ENCODE measurements at places on chromosomes 12 and 14.
A peak's percentile ranks its signal among the peaks of the same experiment; 100 is the strongest.

DNA sequence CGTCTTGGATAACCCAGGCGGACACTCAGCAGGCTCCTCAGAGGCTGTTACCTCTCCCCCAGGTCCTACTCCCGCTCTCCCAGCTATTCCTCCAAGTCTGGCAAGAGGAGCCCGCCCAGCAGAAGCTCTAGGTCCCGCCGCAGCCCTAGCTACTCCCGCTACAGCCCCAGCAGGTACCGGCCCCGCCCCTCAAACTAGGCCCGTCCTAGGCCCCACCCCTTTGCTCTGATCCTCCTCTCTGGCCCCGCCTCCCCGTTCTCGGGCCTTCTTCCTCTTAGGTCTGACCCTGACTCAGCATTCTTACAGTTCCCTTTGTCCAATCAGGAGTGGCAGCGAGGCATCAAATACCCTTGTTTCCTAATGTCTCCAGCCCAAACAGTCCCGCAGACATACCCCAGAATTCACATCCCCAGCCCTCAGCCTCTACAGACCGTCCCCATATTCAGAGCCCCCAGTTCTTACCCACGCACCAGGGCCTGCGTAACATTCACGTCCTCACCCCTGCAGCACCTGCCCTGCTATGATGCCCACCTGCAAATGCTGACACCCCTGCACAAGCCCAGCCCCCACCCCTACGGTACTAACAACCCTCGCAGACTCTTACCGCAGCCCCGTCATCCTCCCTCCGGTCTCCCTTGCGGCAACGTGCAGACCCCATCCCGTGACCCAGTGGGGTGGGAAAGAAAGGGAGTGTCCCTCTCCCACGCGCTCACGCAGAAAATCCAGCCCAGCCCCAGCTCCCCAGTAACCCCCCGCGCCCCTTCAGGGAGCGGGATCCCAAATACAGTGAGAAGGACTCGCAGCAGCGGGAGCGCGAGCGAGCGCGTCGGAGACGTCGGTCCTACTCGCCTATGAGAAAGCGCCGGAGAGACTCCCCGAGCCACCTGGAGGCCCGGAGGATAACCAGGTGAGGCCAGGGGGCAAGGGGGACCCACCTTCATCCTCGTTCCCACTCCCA lies 25.0 kb upstream of the HSPB8 start:
- peak; percentile 97 for DNase-seq

DNA sequence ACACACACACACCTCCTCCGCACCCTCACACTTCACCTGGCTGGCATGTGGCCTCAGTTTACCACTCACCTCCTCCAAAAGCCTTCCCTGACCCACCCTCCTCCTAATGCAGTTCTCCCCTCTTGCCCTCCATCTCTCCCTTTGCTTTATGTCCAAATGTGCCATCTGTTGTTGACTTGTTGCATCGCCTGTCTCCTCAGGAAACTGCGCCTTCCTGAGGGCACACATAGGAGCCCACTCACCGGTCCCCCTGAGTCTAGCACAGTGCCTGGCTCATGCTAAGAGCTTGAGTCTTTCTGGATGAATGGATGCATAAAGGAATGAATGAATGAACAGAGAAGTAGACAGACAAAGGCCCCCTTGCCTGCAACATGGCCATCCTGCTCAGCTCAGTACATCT lies 34.0 kb downstream of the MVK start:
- DNase-seq, result no peak

DNA sequence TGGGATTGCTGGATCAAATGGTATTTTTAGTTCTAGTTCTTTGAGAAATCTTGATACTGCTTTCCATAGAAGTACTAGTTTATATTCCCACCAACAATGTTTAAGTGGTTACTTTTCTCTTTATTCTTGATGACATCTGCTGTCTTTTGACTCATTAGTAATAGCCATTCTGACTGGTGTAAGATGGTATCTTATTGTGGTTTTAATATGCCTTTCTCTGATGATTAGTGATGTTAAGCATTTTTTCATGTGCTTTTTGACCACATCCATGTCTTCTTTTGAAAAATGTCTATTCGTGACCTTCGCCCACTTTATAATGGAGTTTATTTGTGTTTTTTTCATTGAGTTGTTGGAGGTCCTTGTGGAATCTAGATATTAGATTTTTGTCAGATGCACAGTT lies 865.7 kb downstream of the SLC6A15 start:
- no peak for DNase-seq

DNA sequence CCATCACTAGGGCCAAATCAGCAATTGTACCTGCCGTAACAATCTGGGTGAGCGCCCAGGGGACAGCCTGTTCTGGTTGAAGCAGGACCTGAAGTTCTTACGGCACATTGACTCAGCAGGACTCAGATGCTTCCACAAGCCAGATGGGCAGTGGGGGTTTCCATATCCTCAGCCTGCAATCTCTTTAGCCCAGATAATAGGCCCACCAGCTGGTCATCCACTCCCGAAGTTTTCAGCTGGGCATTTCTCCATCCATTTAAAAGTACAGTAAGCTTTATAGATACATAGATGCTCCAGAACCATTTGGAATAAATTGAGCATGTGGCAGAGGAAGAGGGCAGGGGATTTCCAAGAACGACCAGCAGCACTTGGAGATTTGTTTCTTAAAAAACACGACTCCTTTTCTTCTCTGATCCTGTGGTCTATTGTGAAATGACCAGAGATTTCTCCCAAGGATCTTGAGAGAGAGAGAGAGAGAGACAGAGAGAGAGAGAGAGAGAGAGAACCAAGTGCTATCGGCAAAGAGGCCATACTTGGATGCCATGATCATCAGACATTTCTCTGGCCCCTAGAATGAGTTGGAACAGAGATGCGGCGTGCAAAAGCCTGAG lies 74.8 kb upstream of the PLXNC1 start:
- DNase-seq, result no peak

- no peak for DNase-seq
Observed at GRCh38 chr12:132115500-132115899, 28.6 kb downstream of the DDX51 start.

DNA sequence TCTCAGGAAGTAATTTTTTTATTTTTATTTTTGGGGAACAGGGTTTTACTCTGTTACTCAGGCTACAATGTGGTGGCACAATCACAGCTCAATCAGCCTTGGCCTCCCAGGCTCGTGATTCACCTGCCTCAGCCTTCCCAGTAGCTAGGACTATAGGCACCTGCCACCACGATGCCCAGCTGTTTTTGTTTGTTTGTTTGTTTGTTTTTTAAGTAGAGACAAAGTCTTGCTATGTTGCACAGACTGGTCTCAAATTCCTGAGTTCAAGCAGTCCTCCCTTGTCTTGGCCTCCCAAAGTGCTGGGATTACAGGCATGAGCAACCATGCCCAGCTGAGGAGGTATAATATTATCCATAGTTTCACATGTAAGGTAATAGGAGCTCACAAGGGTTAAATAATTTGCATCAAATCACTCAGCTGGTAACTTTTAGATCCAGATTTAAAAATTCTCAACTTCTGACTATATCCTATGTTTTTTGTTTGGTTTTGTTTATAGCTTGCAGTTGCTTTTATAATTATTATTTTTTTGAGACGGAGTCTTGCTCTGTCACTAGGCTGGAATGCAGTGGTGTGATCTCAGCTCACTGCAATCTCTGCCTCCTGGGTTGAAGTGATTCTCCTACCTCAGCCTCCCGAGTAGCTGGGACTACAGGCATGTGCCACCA lies 629.3 kb downstream of the DIO2 start:
- no peak for DNase-seq

GRCh38 chr12:86663716-86664115 lies 407.5 kb upstream of the MGAT4C start:
- DNase-seq, result no peak

- no peak for DNase-seq
Observed at GRCh38 chr14:99177046-99177655, 94.8 kb downstream of the BCL11B start.

DNA sequence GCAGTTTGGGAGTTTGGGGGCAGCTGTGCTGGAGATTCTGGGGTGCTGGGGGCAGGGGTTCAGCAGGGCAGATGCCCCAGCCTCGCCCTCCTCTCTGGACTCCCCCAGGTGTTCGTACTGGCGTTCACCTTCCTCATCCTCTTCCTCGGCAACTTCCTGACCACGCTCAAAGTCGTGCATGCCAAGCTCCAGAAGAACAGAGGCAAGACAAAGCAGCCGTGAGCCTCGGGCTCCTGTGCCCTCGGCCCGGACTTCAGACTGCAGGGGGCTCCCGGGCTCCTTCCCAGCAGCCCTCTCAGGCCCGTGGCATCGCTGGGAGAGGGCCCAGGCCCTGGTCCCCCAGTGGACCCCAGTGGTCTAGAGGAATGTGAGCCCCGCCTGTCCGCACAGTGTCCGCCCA lies 18.0 kb downstream of the RHOF start:
- no peak for DNase-seq

DNA sequence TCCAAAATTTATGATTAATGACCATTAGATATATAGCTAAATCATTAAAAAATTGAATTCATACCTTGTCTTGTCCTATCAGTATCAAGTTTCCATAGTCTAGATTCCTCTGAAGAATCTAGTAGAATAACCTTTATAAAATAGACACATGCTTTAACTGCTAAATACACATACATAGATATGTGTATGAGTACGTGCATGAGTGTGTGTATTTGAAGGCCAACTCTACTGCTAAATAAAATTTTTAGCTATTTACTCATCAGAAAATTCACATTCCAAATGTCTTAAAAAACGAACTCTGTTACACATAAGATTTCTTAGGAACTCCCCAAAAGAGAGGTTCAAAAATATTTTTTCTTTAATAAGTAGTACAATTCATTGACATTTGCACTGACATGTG lies 233.0 kb downstream of the SSPN start:
- DNase-seq, result no peak

DNA sequence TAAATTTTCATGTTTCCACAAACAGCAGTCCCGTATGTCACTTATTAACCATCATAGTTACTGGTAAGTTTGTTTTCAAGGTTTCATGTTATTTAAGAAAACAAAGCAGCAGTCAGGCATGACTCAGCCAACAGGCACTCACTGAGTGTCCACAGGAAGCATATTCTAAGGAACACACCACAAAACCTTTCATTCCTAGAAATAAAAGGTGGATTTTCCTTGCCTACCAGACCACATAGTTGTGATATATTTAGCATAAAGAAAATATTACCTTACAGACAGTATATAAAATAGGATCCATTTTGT lies 143.3 kb upstream of the AVPR1A start:
- DNase-seq, result peak; percentile 8

DNA sequence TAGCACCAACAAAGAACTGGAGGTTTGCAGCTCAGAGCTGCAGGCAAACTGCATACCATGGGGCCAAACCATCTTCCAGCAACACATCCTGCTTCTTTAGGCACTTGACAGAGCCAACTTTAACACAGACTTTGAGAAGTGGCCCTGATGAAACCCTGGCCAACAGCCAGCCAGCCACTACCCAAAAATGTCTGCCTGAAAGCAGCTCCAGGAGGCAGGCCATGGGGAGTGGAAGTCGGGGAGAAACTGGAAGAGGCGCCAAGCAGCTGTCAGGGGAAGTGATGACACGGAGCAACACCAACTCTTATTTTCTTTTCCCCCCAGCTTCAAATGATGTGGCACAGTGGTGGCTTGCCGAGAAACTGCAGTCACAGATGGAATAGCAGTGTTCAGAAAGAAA lies 110.9 kb upstream of the PLXNC1 start:
- no peak for DNase-seq

All from NT2/D1 (cell line).